ENCODE measurements at places on chromosomes 2 and 18. TPM values are rescaled to one million over a fixed set of nuclear protein-coding genes. Genes with fewer than 3 reads are reported as not detected.

The DUSP19 gene
- 1.7 TPM for polyA plus RNA-seq

The PSMG2 gene
- polyA plus RNA-seq = 106 TPM

GRCh38 chr2:168338292-168338691 is 90.9 kb upstream of the STK39 start:
- no peak for DNase-seq

- no peak for DNase-seq
Measured at GRCh38 chr2:217444932-217445331, 557.9 kb downstream of the TNS1 start.

- no peak for DNase-seq
Measured at GRCh38 chr18:11985586-11985985, 4.3 kb downstream of the IMPA2 start.

All from stomach (tissue), 19 donors.